Omental fat pad (tissue), 4 donors: ENCODE measurements at places on chromosomes 13 and 19. TPM values are rescaled to one million over a fixed set of nuclear protein-coding genes. Genes with fewer than 3 reads are reported as not detected.

The LYL1 gene
- total RNA-seq, result 15.3 TPM

The ZNF333 gene
- total RNA-seq, result 13.0 TPM

The GPR4 gene
- 11.6 TPM for total RNA-seq

The NLRP4 gene
- total RNA-seq, result not detected

The CGB8 gene
- total RNA-seq, result not detected

- DNase-seq, result no peak
Observed at GRCh38 chr13:77016888-77017623, 9.9 kb downstream of the FBXL3 start.

DNA sequence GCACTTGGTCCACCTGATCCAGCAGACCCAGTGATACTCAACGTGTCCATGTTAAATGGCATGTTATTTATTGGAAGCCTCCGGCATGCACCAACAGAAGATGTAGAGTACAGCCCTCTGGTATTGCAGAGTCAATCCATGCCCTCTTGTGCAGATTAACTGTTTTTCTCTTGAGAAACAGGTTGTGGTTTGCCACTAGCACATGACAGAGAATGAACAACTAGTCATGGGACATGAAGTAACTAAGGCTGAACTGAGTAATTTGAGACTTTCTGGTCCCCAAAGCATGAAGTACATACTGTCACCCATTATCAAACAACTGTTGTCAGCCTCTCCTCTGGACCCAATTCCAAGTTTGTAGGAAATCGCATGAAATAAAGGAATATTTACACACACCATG, 3.2 kb downstream of the ZNF562 start:
- no peak for DNase-seq

GRCh38 chr19:48221628-48222027, 34.1 kb downstream of the CARD8 start:
- DNase-seq, result no peak

- DNase-seq, result no peak
Observed at GRCh38 chr19:22882797-22883196, 50.7 kb downstream of the ZNF723 start.

DNA sequence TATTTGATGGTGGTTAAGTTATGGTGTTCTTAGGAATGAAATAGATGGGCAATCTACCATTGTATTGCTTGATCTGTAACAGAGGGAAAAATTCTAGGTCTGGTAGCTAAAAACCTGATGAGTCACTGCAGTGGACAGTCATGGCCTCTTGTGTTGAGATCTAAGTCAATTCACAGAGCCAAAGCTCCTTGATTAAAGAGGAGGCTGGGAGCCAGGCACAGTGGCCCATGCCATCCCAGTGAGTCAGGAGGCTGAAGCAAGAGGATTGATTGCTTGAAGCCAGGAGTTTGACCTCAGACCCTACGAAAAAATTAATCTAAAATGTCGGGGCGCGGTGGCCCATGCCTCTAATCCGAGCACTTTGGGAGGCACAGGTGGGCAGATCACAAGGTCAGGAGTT, 67.1 kb upstream of the KPNA3 start:
- no peak for DNase-seq

- no peak for DNase-seq
Observed at GRCh38 chr13:61415058-61415721, 459 bp downstream of the PCDH20 start.

- no peak for DNase-seq
Observed at GRCh38 chr19:9878511-9879196, 43.5 kb downstream of the PIN1 start.

- no peak for DNase-seq
Observed at GRCh38 chr19:3178973-3179738, 587 bp downstream of the S1PR4 start.
